ENCODE measurements at places on chromosomes 12 and 14.

DNA sequence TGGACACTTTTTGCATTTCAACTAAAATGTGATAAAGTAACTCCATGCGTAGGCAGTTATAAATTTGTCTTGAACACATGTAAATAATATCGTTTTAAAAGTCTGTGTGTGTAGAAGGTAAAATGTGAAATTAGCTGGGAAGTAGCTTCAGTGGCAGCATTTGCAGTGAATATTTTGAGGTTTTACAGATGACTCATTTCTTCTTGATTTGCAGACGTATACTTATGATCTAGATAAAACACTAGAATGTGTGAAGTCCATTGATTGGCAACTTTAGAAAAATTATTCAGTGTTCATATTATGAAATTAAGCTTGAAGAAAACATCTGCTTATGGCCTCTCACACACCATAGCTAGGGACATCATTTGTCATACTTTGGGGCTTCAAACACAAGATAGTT, 788.6 kb upstream of the NOVA1 start:
- DNase-seq = no peak

GRCh38 chr12:48750769-48751356, 34.4 kb upstream of the CCNT1 start:
- no peak for DNase-seq

GRCh38 chr14:74514471-74514941, 20.9 kb downstream of the ISCA2 start:
- peak; percentile 55 for DNase-seq

DNA sequence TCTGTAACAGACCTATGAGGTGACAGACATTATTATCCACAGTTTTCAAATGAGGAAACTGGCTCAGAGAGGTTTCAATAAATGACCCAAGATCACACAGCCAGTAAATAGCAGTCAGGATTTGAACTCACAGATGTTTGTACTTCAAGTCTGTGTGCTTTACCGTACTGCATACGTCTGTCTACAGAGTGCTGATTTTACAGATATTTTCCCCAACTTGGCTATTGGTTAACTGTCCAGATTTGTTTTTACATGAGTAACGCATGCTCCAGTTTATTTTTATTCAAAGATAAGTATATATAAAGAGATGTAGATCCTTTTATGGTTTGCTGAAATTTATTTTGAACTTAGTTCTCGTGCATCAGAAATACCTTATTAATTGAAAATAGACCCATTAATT, 65.7 kb upstream of the SLC38A2 start:
- DNase-seq = no peak

DNA sequence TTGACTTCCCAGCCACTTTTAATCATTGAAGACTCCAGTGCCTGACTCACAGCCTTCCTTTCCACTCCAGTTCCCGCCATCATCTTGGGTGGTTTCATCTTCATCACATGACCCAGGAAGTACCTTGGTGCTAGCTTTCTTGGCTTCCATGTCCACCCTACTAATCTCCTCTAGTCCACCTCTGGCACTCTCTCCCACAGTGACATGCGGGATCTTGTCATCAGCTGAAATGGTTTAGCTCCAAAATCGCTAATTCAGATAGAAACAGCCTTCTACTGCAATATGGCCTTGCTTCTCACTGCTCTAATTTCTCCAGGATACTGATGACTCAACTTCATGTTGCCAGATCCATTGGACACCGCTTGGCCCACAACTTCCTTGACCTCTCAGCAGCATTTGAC, 24.5 kb downstream of the WDR20 start:
- DNase-seq = no peak

Data from WTC11 (cell line).